CD4-positive, alpha-beta T cell treated with Interleukin-10 for 1 hour (primary cell): ENCODE measurements at places on chromosomes 6 and 20.
A peak's percentile ranks its signal among the peaks of the same experiment; 100 is the strongest.

GRCh38 chr20:43761386-43762340, 34.9 kb upstream of the GTSF1L start:
- DNase-seq = no peak

DNA sequence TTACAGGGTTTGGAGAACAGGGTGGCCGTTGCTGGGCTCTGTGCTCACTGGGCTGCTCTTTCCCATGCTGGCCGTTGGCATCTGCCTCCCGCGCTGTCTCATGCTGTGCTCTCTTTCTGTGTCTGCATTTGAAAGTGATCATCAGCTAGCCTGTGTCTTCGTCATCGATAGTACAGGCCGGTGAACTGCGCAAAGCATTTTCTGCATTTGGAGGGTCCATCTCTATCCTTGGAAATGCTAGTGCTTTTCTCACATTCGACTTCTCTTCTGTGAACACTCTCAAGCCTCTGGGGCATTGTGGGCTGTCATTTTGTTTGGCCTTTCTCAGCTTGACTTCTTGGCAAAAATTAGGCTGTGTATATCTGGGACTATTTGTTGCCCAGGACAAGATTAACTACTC, 6.8 kb upstream of the SNHG17 start:
- DNase-seq = no peak

- no peak for DNase-seq
Measured at GRCh38 chr6:162814426-162814973, 86.7 kb downstream of the PACRG start.

- DNase-seq = peak; percentile 24
Measured at GRCh38 chr6:40999569-40999968, 39.5 kb downstream of the UNC5CL start.

DNA sequence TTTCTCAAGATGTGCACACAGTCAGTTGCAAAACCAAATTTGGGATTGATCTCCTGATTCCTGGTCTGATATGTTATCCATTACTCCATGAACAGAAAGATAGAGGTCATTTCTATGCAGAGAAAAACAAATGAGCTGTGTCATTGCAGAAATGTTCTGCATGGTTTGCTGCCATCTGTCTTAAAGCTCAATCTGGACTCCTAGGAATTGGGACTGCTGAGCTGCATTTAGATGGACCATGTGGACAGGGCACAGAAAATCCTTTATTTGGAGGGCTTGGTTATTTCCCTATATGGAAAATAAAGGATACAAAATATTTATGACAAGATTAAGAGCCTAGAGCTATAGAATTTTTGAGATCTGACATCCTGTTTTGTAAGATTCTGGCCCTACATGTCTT, 91.3 kb downstream of the ADGRB3 start:
- no peak for DNase-seq

GRCh38 chr6:117676577-117677218, 1.4 kb downstream of the NUS1 start:
- no peak for DNase-seq

GRCh38 chr6:74075323-74075722, 379.3 kb downstream of the CD109 start:
- no peak for DNase-seq

GRCh38 chr20:59994697-59995122, 36.5 kb downstream of the CDH26 start:
- no peak for DNase-seq

GRCh38 chr20:7980332-7981046, 39.1 kb downstream of the TMX4 start:
- peak; percentile 29 for DNase-seq

DNA sequence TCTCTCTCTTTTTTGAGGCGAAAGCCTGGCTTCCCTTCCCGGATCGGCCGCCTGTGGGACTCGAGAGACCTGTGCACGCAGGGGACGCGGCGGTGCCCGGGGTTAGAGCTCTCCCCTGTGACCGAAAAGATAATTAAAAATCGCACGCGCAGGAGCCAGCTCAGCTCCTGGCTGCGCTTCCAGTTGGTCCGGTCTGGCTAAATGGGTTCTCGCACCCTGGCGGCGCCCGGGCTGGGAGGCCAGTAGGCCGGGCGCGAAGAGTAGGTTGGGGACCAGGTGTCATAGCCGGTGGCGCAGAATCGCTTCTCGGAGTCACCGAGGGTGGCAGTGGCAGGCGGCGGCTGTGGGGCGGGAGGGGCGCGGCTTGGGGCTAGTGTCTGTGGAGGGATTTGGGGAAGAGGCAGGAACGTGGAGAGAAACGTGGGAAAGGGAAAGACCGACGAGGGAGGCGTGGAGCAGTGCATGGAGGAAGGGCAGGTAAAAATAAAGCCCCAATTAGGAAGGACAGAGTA, 41.9 kb upstream of the SUPT3H start:
- peak; percentile 64 for DNase-seq
